Lung microvascular endothelial cell (primary cell): ENCODE measurements at places on chromosomes 2 and 18. TPM values are rescaled to one million over a fixed set of nuclear protein-coding genes. Genes with fewer than 3 reads are reported as not detected.

Gene BCL11A
- total RNA-seq: 0.40 and 0.65 TPM in 2 replicates

Gene HS6ST1
- total RNA-seq: 10.0 and 17.9 TPM in 2 replicates

DNA sequence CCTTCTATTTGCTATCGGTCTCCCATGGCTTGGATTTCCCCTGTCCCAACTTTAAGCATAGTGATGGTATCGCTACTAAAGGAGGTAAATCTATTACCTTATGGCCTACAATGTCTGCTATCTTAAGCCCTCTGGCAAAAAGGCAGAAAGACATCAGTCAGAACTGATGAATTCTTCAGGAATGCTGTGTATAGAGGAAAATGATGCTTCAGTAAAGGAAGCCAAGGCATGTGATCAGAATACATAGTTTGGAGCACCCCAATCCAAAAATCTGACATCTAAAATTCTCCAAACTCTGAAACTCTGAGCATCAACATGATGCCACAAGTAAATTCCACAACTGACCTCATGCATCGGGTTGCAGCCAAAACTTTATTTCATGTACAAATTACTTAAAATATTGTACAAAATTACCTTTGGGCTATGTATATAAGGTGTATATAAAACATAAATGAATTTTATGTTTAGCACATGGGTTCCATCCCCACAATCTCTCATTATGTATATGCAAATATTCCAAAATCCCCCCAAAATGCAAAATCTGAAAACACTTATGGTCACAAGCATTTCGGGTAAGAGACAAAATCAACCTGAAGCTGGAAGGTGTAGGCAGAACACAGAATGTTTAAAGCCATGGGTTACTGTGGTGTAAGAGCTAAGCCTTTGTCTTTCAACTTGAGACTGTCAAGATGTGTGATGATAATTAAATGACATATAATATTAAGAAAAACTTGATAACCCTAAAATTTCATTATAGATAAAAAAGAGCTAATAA is 66.2 kb downstream of the CUL3 start:
- no peak for DNase-seq

- no peak for DNase-seq
These were observed 124.0 kb upstream of the SEC11C start for GRCh38 chr18:59015531-59016152.

DNA sequence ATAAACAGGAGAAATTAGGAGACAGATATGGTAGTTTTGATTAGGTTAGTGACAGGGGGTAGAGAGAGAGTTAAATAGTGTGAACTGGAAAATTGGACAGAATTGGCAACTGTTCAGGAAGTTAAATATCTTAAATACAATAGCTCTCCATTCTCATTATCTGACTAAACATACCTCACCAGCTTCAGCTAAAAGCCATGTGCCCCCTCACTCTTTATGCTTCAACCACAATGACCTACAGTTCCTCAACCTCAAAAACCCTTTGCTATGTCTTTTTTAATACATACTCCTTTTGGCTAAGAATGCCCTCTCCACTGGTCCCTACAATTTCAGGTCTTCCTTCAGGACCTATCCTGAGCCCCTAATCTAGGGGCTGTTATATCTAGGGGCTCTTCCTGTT is 740.2 kb upstream of the ZEB2 start:
- peak; percentile 3 for DNase-seq
